ENCODE measurements at places on chromosomes 2 and 18.

- peak; percentile 76 for DNase-seq
Observed at GRCh38 chr2:102434655-102435381, 11.9 kb downstream of the IL18RAP start.

GRCh38 chr2:126227250-126227649 lies 428.7 kb upstream of the GYPC start:
- DNase-seq, result no peak

GRCh38 chr18:35485852-35486251 lies 11.9 kb downstream of the INO80C start:
- DNase-seq, result no peak

GRCh38 chr2:200787351-200788120 lies 24.2 kb upstream of the BZW1 start:
- no peak for DNase-seq

DNA sequence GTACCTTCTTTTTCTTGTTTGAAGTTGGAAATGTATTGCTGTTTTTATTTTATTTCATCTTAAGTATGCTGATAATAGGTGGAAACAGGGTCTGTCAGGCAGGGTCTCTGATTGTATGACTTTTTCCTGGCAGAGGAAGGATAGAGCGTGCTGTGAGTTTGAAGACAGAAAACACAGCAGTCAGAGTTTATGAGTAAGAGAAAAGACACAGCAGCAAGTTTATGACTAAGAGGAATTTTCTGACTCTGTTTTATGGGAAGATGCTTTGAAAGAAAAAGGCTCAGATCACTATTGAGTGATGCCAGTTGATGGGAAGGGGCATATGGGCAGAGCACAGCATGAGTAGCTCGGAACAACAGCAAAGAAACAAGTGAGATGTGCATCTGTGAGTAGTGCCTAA lies 379.1 kb downstream of the MEIS1 start:
- DNase-seq, result no peak

GRCh38 chr2:130387804-130388203 lies 31.9 kb downstream of the PTPN18 start:
- DNase-seq, result no peak

DNA sequence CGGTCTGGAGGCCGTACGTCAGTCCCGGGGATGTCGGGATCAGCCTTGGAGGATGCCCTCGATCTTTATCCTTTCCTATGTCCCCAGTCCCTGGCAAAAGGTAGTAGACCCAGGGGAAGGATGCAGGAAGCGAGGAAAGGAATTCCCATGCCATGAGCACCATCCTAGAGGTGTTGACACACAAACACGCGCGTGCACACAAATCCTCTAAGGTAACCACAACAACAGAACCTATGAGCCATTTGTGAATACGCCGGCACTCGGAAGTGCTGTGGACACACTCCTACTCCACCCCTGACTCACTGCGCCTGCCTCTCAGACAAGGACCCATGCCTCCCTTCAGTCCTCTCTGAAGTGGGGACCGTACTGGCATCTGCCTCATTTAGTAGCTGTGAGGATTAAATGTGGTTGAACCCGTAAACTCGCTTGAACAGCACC lies 11.3 kb upstream of the MLPH start:
- DNase-seq, result no peak

- DNase-seq, result no peak
Observed at GRCh38 chr2:165573534-165574461, 104.3 kb downstream of the CSRNP3 start.

DNA sequence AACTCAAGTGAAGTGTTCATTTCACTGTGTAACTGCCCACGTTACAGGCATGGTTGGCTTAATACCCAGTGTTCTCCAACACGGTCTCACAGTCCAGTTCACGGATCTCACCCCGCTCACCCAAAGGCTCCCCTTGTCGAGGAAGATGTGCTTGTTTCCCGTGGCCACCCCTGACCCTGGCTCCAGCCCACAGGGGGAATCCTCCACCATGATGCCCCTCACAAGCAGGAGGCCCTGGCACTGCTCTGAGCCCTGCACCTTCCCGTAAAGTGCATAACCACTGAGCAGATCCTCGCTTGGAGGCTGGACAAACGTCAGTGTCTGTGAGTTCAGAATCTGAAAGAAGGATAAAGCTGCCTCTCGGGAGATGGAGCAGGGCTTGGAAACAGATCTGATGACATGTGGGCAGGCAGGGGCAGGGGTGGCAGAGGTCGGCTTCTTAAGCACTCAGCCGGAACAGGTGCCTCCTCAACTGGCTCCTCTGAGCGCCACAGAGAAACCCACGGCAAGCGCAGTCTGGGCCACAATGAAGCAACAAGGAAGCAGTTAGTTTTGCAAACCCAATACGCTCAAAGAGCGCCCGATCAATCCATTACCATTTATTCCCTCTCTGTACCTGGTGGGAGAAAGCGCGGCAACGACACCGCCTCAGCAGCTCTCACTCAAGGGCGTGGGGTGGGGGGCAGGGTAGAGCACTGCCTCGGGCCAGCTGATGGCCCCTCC lies 17.6 kb downstream of the HDAC4 start:
- DNase-seq, result no peak

DNA sequence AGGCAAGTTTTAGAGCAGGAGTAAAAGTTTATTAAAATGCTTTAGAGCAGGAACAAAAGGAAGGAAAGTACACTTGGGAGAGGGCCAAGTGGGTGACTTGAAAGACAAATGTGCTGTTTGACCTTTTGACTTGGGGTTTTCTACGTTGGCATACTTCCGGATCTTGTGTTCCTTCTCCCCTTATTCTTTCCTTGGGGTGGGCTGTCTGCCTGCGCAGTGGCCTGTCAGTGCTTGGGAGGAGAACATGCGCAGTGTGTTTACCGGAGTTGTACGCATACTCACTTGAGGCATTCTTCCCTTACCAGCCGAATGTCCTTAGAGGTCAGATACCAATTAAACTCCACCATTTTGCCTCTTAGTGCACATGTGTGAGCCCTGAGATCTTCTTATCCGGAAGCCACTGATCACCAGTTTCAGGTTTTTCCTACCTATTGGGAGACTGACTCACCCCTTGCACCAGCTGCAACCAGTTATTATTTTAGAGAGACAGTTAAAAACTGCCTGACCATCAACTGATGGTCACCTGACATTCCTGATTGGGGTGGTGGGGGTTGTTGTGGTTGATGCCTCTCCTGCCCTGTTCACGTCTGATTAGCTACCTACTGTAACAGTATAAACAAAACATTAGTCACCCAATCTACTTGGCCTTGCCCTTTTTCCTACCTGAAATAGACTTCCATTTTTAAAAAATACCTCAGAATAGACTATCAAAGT lies 67.5 kb downstream of the NYAP2 start:
- no peak for DNase-seq

GRCh38 chr18:36757991-36758390 lies 70.8 kb downstream of the TPGS2 start:
- no peak for DNase-seq

- DNase-seq, result no peak
Observed at GRCh38 chr2:27652341-27652740, 11.1 kb downstream of the SUPT7L start.

GRCh38 chr2:212181646-212182045 lies 357.0 kb downstream of the ERBB4 start:
- DNase-seq, result no peak

GRCh38 chr2:1640301-1641135 lies 103.8 kb downstream of the PXDN start:
- no peak for DNase-seq

- DNase-seq, result peak; percentile 66
Observed at GRCh38 chr2:130823886-130824491, 12.7 kb upstream of the ARHGEF4 start.

DNA sequence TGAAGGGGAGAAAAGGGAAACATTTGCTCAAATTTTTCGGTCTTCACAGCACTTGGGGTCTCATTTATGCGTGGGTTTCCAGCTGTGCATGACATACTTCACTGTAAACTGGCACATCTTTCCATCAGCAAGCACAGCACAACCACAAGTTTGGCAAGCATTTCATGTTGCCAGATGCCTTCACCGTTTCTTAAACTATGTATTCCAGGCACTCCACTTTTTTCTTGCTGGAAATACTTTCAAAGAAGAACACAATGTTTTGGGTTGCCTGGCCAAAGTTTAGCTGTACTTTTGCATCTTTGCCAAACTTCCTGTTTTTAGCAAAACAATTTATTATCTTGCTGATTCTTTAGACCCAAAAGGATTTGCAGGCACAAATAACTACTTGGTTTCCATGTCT lies 194.6 kb upstream of the MEIS1 start:
- no peak for DNase-seq

DNA sequence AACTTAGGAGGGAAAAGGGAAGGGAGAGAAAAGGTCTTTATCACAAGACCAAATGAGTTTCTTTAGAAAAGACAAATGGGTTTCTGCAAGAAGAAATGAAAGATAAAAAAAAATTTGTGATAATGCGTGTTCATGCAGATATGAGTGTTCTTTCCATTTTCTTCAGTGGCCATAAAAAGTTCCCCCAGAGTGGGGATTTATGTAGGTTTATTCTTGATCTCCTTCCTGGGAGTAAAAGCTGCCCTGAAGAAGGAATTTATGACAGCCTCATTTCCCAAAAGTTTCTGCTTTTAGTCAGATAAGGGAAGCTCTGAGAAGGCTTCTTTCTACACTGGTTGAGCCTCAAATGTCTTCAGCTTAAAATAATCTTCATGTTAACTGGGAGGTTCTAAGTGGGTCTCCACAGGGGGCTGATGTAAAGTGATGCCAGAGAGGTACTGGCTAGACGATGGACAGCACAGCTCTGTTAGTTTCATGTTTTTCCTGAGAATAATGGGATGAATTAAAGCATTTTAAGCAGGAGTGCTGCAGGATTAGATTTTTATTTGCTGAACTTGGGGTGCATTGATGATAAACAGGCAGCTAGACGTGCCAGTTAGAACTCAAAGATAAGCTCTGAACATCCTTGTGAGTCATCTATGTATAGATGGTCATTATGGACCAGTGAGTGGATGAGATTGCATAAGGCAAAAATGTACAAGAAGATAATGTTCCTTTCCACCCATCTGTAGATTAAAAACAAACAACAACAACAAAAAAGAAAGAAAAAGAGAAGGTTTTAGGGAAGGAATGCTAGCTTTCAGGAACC lies 99.4 kb upstream of the MSH2 start:
- DNase-seq, result no peak

DNA sequence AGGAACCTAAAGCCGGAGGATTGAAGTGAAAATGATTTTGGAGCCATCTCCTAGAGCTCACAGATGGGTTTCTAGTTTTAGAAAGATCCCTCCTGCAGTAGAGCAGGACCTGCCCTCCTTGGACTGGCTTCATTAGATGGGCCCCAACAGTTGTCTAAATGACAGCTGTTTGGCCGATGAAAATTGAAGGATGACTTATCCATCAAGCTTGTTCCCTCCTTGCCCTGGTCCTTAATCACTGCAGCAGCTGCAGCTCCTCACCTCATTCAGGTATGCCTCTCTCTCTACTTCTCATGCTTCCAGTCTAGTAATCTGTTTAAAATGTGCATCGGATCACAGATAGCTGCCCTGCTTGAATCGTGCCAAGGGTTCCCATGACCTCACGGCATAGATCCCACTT lies 677.6 kb downstream of the BCL11A start:
- no peak for DNase-seq

All from GM12865 (cell line).